Sigmoid colon (tissue), 7 donors: ENCODE measurements at places on chromosomes 7 and 10.

DNA sequence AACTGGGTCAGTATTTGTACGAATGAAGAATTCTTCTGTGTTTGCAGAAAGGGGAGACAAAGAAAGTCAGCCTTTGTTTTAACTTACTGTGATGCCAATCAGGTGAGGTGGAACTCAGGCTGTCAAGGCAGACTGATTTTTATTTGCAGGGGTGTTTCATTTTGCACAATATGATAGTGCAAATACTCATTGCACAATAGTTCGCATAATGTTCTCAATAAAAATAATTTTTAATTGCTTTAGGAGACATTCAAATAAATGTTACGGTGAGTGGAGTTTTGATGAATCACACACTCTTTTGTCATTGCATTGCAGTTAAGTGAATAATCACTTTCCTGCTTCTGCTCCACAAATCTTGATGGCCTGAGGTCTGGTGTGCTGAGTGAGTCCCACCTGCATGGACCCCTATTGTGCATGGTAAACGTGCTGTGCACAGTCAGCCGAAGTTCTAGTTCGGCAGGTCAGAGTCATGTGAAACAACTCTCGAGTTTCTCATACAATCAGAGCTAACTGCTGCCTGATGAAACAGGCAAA lies 141.3 kb upstream of the FZD8 start:
- DNase-seq, result no peak

DNA sequence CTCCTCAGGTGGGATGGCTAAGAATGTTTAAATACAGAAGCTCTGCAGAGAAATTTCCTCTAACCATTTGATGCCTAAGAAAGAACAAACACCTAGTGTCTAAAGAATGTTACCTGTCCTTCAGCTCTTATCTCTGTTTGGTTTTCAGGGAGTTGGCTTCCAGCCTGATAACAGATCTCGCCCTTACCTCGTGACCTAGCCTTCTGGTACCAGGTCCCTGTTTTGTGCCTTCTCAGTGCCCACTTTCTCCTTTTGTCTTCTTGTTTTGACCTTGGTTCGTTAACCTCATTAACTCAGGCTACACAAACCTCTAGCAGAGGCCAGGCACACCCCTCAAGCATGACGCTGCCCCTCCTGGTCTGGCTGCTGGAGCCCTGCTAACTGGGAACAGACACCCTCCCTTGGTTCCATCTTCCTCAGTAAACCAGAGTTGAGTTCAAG lies 16.1 kb upstream of the RAB11FIP2 start:
- DNase-seq, result no peak

- DNase-seq, result peak; percentile 84
Measured at GRCh38 chr10:110671788-110672579, 27.8 kb downstream of the RBM20 start.

- DNase-seq, result peak; percentile 87
Measured at GRCh38 chr7:151537818-151538561, 18.3 kb upstream of the RHEB start.

DNA sequence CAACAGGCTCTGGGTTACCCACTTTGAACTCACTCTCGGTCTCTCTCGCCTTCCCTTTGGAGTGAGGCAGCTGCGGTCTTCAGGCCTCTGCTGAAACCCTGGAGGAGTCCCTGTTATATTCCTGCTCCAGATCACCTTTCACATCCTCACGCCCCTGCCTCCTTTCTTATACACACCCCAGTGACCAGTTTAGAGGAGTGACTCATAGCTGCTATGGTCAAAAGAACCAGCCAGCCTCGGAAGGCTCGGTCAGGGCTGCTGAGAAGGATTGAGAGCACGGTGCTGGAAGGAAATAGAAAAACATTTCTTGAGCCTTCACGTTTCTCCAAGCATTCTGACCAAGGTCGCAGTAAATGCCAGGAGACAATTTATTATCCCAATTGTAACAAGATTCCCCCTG lies 28.3 kb upstream of the SVOPL start:
- no peak for DNase-seq

DNA sequence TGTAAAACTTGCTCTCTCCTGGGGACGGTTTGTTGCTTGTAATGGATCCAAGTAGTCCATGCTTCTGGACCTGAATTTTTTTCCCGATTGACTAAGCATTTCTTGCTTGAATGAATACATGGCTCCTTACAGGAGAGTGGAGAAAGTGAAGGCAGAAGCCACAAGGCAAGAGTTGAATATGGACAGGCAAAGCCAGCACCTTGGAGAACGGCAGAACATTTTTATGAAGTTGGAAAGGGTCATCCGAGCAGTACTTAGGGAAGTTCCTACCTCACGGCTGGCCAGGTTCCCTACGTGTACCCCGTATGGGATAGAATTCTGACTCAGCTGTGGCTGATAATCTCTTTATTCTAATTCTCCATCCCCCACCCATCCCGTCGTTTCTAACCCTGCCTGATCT lies 50.6 kb upstream of the MGAM2 start:
- DNase-seq, result no peak

DNA sequence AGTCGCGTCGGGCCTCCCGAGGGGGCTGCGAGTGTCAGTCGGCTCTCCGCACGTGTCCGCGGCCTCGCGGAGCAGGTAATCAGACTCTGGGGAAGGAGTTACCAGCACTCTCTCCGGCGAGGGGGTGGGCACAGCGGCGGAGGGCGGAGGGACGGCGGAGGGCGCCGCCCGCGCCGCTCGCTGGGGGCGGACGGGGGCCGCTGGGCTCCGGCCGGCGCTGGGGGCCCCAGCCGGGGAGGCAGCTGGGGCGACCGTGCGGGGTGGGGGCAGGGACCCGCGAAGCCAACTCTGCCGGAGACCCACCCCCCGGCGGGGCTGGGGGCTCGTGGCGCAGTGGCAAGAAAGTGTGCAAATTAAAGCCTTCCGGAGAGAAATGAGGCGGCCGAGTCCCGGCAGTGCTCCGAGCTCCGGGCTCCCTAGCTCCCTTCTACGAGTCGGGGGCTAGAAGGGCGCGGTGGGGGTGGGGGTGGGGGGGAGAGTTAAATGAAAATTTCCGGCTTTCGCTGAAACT lies at the start of gene CDK6:
TSS of gene CDK6 (minus strand) at position 85 of the 511 bp plus-strand sequence. CDS start 3,250 bp downstream, outside the sequence.
- peak; percentile 78 for DNase-seq

- DNase-seq, result no peak
Measured at GRCh38 chr7:70434376-70434775, 697.6 kb upstream of the GALNT17 start.

DNA sequence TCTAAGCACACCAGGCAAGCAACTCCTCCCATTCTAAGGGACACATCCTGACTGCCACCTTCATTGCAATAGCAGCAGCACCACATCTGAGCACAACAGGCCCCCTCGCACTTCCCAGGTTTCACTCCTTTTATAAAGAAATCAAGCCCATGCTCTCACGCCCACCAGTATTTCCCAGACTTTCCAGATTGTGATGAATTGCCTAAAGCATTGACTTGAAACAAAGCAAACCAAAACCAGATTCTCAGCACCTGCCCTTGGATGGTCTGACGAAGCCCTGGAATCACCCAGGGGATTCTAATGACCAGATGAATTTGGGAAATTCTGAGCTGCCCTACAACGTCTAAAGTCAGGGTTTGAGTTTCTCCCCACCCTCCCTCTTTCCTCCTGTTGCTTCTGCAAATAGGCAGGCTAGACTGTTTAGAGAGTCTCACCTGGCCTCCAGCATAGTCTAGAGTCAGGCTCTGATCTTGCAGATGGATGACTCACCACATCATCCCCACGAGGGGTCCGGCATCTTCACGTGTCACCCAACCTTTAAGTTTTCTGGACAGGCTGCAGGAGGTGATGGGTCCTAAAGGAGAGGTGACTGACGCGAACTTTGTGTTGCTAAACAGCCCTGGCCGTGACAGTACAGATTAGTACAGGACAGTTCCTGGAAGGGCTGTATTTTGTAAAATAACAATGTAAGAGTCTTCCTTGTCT lies 198.0 kb downstream of the SKIDA1 start:
- DNase-seq, result no peak

DNA sequence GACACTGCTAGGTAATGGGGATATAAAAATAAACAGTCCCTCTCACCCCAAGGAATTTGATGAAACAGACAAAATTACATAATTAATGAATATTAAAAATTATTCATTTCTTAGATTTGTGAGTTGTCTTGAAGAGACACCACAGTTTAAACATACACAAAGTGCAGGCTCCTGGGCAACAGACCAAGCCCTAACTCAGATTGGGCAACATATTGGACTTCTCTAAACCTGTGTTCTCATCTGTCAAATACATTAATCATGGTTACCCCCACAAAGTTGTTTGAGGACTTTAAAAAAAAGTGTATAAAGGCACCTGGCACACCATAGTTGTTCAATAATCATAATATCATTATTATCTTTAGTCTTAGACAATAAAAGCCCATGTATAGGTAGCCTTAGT lies 62.5 kb upstream of the CAPZA2 start:
- no peak for DNase-seq

DNA sequence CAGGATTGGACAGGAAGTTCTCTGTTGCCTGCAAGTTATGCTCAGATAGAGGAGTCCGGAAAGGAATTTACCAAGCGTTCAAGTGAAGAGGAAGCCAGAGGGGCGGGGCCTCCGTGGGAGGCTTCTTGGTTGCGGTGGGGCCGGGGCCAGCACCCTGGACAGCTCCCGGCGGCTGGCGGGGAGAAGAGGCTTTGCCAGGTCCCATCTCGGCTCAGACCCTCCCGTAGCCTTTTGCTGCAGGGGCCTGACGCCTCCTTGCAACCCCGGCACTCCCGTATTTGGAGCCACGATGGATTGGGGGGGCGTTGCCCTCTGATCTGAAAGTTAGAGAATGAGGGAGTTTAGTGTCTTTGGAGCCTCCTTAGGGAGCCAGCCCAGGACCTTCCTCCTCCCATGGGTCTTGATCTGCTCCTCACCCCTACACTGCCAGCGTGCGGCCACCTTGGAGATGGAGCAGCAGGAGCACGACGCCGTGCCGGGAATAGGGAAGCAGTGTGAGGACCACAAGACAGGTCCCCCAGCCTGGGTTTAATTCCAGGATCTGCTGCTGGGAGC lies 3.1 kb upstream of the SLC18A3 start:
- DNase-seq, result no peak

DNA sequence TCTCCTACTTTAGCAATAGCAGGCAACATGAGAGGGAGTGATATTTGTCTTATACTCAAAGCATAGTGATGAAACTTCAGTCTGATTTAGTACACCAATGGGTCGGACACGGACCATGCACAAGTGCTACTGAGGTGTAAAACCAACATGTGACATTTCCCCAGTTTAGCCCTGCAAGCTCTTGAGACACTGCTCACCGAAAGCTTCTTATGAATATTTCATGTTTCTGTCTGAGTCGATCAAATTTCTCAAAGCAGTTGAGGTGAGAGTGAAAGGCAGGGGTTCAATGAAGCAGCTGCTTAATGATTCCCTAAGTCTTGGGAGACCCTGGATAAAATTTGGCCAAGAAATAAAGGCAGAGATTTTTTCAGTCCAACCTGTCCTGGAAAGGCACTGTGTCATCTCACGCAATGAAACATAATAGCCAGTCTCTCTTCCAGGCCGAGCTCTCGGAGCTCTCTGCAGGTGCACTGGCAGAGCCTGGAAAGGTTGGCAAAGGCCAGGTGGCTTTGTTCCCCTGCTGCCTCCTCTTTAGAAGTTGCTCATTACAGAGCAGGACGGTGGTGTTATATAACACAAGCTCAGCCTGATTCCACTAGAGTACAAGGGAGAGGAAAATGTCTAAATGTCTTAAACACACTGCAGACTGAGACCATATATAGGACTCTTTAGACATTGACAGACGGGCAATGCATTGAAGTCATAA lies 33.9 kb upstream of the XPNPEP1 start:
- no peak for DNase-seq

GRCh38 chr10:13371897-13372470 lies 23.9 kb upstream of the SEPHS1 start:
- DNase-seq, result peak; percentile 83

DNA sequence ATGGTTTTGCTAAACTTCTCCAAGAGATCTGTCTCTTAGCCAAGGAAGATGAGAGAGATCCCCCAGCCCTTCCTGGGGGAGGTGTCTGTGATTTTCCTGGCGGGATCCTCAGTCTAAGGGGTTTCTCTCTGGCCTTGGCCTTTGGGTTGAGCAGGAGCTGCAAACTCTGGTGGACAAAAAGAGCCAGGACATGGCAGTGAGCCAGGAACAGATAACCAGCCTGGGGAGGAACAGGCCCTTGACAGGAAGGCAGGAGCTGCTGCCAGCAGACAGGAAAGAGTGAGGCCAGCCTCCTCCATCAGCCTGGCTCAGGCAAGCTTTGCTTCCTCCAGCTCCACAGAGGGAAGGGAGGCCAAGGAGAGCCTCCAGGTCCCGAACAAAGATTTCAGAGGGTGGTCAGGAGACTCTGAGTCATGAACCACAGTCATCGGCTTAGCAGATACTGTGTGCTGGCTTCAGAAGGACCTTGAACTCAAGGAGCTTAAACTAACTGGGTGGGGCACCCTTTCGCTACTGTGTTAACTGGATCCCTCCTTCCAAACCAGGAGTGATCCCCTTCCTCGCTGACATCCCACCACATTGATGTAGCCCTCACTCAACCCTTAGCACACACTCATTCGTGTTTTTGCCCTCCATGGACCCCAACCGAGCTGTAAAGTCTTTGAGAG lies 34.7 kb downstream of the DDIT4 start:
- DNase-seq, result peak; percentile 82

DNA sequence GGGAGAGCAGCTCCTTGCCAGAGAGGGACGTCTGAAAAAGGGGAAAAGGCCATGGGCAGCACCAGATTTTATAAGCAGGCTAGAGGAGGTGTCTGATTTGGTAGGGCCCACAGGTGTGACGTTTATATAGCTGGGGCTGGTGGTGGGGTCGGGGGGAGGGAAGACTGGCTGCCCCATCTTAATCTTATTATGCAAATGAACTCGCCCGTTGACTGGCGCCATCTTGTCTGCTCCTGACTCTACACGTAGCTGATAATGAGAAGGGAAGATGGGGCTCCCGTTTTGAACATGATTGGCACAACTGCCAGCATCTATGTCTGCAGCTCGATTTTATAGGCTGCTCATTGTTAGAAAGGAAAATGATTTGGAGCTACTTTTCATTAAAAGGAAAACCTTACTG lies 28.6 kb upstream of the CADPS2 start:
- DNase-seq, result no peak

GRCh38 chr10:72692994-72693781 lies 1.2 kb downstream of the MCU start:
- DNase-seq, result no peak

- no peak for DNase-seq
Measured at GRCh38 chr10:71582019-71582418, 137.6 kb downstream of the C10orf105 start.

GRCh38 chr10:132479024-132479602 lies 58.5 kb upstream of the INPP5A start:
- DNase-seq, result no peak

DNA sequence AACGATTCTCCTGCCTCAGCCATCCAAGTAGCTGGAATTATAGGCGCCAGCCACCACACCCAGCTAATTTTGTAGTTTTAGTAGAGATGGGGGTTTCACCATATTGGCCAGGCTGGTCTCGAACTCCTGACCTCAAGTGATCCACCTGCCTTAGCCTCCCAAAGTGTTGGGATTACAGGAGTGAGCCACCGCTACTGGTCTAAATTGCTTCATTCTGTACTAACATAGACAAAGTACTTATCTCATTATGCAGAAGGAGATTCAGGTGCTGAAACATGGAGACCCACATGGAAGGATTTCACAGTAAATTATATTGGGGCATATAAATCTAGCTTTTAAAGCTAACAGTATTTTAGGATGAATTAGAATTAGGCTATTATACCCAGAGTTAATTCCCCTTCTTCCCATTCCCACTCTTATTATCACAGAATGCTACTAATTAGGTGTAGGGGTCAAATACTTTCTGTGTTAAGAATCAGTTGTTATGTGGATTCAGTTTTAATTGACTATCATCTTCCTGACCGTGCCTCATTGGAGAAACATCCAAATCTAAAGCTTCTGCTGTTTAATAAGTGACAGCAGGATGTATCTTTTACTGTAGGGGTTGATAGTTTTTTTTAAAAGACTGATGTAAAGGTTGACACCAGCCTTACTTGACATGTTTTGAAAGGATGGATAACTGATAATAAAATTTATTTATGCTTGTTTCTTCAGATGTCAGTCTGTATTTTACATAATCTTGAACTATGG lies 27.2 kb downstream of the ADK start:
- DNase-seq, result no peak
